GM13977 (cell line): ENCODE measurements at places on chromosomes 16 and 17.

- no peak for DNase-seq
These were observed 52.6 kb upstream of the CRISPLD2 start for GRCh38 chr16:84766978-84767773.

GRCh38 chr16:29649588-29650494 is 13.2 kb upstream of the SPN start:
- DNase-seq = no peak

GRCh38 chr17:5234645-5235576 is at the start of gene SCIMP:
SCIMP (minus strand) TSS chr17:5234860; CDS start chr17:5234755, 105 bp downstream.
- no peak for DNase-seq

GRCh38 chr17:7557775-7558543 is 591 bp upstream of the TNFSF13 start:
- peak; percentile 65 for DNase-seq

GRCh38 chr16:27267037-27267677 is 1.4 kb downstream of the NSMCE1 start:
- no peak for DNase-seq

DNA sequence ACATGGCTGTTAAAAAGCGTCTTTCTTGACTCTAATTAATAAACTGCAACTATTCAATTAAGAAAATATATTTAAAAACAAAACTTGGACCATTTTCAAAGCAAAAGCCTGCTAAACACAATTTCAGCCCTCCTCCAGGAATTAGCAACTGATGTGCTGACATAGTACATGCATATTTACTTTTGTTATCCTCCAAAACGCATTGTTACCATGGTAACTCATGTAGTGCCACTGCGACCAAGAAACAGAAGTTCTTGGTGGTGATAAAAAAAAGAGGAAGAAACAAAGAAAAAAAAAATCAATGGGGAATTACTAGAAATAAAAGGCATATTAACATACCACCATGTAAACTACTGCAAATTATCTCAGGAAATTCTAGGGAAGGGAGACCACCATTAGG is 793.4 kb upstream of the CDH8 start:
- no peak for DNase-seq

- no peak for DNase-seq
These were observed 24.0 kb upstream of the ALKBH5 start for GRCh38 chr17:18159551-18160120.

DNA sequence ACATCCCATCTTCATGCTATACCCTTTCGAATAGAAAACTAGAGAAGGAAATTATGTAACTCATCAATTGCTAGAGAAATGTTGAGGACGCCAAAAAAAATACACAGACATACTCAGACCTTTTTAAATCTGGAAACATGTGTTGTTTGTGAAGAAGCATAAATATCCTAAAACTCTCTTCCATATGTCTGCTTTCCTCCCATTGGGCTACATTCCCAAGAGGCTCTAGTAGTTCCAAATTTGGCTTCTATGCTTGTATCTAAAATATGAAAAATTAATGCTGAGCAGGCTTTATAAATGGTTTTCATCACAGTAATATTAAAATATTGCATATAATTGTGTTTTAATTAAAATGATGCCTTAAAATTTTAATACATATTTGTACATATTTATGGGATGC is 297.9 kb upstream of the PSMD7 start:
- no peak for DNase-seq

- no peak for DNase-seq
These were observed 55.0 kb downstream of the NT5M start for GRCh38 chr17:17358060-17358751.

DNA sequence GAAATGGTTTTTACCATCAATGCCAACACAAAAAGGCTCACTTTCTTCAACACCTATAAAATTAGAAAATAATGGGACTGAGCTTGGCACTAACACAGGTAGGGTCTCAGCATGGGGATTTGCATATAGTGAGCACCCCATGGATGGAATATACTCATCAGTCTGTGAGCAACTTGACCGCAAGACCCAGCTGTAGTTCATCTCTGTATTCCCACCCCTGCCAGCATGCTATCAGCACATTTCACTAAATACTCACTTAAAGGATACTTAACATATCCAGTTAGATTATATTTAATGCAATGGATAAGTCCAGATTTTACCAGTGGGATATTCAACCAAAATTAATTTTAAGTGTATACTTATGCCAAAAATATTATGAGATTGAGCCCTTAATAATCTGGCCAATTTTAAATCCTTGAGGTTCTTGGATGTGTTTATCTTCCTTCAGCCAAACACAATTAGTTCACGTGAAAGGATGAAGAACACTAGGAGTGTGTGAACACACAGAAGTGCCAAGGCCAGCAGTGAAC is 66.7 kb downstream of the C16orf95 start:
- DNase-seq = no peak

GRCh38 chr16:79261481-79261940 is 339.0 kb downstream of the MAF start:
- no peak for DNase-seq

- no peak for DNase-seq
These were observed 1504.5 kb downstream of the CDH11 start for GRCh38 chr16:63617047-63617989.

- DNase-seq = no peak
These were observed 319.1 kb downstream of the TOX3 start for GRCh38 chr16:52227851-52228250.
